ENCODE measurements at places on chromosomes 3 and 15.

DNA sequence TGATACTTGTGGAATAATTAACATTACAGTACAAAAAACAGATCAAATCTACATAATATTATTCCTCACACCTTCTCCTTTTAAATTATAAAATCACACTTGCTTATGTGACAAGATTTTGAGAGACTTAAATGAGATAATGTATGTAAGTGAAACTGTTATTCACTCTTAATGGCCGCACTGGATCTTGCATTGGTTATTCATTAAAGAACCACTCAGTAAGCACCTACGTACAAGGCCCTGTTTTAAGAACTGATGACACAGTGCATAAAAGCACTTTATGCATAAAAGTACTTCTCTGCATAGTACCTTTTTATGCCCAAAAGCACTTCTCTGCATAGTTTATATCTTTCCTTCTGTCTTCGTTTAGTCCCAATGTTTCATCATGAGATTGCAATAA is 172.1 kb downstream of the GOLGA6L6 start:
- no peak for DNase-seq

DNA sequence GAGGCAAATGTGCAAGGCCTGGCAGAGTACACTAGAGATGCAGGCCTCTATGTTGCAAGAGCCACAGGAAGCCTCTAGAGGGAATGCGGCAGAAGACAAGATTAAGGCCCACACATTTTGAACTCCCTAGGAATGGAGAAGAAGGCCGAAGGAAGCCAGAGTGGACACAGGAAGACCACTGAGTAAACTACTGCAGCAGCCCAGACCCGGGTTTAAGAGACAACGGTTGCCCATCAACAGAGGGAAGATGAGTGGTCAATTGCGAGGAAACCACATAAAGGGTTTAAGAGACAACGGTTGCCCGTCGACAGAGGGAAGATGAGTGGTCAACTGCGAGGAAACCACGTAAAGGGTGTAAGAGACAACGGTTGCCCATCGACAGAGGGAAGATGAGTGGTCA is 14.6 kb downstream of the CHSY1 start:
- no peak for DNase-seq

DNA sequence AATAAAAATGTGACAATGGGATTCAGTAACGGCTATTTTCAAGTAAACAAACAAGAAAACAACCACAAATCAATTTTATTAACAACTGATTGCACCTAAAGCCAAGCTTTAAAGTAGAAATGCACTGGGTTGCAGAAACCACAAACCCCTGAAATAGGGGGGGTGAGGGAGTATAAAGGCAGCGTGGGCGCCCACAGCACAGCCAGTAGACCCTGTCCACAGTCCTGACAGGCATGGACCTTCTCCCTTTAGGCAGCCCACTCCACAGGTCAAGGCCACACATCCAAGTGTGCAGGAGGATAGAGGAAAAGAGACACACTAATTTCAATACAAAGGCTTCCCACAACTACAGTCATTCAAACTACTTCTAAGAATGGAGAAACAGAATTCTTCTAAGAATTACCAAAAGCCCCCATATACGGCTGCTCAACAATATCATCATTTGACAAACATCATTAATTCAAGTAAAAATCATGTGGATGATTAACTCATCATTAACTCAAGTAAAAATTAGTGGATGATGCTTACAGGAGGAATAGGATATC is 48.7 kb downstream of the CHSY1 start:
- DNase-seq = no peak

- DNase-seq = no peak
These were observed 12.7 kb upstream of the ACTC1 start for GRCh38 chr15:34808016-34808415.

DNA sequence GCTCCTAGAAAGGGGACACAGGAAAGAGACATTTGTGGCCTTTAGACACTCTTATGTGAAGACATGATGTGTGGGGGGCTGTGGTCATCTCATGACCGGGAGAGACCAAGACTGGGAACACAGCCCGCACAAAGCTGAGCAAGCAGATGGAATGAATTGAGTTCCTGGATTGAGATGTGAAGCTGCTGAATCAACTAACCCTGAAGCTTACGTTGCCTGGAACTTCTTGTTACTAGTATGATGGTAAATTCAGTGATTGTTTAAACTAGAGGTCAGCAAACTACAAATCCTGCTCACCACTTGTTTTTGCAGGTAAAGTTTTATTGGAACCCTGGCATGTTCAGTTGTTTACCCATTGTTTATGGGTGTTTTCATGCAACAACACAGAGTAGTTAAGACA is 83.4 kb upstream of the BHLHE40 start:
- DNase-seq = no peak

- no peak for DNase-seq
These were observed 77.7 kb downstream of the USP13 start for GRCh38 chr3:179730506-179730905.

- no peak for DNase-seq
These were observed 67.2 kb downstream of the CRTC3 start for GRCh38 chr15:90596943-90597342.

DNA sequence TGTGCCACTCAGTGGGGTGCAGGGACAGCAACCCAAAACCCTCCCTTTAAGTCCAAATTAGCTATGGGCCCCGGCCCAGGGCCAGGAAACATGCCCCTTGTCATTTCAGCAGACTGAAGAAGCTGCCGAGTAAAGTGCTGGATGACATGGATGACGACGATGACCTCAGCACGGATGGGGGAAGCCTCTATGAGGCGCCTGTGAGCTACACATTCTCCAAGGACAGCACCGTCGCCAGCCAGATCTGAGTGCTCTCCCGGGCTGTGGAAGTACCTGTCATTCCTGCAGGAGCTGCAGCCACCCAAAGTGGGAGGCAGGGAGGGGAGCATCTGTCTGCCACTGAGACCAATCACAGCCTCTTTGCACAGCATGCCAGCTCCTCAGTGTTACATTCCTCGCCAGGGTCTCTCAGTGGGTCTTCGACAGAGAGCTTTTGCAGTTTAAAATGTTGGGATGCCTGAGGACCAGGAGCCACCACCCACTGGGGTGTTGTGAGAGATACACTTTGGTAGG is 44.4 kb upstream of the MYZAP start:
- DNase-seq = no peak

DNA sequence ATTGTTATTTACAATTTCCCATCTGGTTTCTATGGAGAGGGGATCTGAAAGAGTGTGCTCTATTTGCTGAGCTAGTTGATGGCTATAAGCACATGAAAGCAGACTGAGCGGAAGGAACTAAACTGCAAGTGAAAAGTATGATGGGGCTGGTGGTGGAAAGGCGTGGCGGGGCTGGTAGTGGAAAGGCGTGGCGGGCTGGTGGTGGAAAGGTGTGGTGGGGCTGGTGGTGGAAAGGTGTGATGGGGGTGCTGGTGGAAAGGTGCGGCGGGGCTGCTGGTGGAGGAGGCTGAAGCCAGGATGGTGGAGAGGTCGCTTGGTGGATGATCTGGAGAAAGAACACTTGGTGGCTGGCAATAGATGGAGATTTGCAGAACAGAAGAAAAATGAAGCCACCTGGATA is 136.7 kb downstream of the FMN1 start:
- no peak for DNase-seq

DNA sequence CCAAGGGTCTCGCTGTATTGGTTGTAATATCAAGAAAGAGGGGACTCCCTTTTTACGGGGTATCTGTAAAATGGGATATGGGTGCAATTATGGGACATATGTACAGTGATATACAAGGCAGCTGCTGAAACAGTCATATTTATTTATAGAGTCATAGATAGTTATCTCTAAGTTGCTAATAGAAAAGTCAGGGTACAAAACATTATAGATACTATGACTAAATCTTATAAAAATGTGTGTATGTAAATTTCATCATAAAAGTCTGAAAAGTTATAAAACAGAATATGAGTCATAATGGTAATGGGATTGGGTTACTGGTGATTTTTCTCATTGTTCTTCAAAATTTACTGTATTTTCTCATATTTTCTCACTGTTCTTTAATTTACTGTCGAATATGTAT is 344.9 kb upstream of the SLCO3A1 start:
- DNase-seq = no peak

DNA sequence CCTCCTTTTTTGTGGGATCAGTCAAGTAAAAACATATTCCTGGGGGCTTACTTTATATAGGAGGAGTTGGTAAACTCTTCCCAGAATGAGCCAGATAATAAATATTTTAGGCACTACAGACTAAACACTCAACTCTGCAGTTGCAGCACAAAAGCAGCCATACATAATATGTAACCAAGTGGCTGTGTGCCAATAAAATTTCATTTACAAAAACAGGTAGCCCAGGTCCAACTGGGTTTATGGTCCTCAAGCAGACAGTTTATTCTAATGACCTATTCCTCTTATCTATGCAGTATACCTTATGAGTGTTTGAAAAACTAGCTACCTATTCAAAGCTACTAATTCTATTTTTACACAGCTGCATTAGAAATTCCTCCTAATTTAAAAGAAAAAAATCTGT is 61.8 kb downstream of the FAIM start:
- no peak for DNase-seq

DNA sequence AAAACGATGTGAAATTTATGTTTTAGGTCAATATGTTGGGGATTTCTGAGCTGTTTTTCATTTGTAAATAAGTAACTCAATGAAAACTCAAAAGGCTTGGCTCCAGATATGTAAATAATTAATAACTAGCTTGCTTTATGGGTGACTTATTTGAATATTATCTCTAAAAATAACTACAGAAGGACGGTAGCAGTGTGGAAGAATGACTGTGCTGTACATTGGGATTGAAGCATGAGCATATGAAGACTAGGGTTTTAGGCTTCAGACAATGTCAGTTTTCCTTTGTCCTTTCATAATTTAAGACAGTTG is 343.9 kb downstream of the GRM7 start:
- no peak for DNase-seq

DNA sequence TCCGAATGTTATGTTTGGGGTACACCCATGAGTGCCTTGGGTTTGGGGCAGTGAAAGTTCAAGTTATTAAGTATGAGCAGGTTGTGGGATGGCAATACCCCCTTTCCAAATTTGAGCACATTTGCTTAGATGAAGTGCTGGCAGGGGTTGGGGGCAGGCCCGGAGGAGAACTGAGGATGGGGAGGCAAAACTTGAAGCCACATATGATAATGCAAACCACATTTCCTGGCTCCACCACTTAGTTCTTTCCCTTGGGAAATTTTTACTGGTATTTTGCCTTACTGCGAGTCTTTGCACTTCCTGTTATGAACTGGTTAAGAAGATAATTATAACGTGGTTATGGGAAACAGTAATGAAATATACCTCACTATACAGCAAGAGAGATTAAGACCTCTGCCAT is 336.0 kb upstream of the ONECUT1 start:
- no peak for DNase-seq

DNA sequence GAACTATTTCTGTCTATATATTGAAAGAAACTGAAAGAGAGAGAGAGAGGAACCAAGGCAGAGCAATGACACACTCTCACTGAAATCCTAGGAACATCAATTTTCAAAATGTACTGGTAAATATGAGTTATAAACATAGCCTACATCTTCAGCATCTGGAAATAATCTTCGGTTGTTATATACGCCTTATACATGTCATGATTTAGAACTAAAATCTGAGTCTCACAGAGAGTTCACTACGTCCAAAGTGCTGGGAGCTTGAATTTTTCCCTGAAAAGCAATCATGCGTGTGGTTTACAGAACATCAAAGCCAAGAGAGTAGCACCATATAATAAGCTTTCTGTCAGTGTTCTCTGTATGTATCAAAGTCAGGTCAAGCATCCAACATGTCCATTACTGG is 420.0 kb upstream of the CBLB start:
- DNase-seq = no peak

- no peak for DNase-seq
These were observed 65.6 kb downstream of the SLCO3A1 start for GRCh38 chr15:91919014-91919534.

- no peak for DNase-seq
These were observed 160.8 kb downstream of the FBLN2 start for GRCh38 chr3:13709706-13710105.

DNA sequence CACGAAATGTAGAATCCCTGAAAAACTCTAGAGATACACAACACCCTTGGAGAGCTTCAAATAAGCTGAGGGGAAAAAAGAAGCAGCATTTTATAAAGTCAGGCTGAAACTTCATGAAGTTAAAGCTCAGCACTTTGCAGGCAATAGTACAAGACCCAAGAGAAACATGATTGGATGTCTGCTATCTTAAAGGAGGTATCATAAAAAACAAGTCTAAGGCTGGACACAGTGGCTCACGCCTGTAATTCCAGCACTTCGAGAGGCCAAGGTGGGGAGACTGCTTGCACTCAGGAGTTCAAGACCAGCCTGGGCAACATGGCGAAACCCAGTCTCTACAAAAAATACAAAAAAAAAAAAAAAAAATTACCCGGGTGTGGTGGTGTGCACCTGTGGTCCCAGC is 42.9 kb downstream of the NPTN start:
- no peak for DNase-seq

DNA sequence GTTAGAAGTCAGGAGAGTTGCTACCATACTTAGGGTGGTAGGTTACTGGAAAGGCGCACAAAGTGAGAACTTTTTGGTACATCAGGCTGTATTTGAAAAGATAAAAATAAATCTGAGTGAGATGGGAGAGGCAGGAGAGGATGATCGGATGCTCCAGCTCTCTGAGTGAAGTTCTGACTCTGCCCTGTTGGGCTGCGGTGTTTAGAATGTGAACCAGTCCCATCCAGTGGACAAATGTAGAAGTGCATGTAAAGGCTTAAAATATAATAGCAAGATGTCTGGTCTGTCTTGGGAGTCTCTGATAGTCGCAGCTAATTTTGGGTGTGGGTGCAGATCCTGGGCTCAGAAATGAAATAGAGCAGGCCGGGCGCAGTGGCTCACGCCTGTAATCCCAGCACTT is 30.4 kb downstream of the ACKR2 start:
- no peak for DNase-seq

- no peak for DNase-seq
These were observed 1.3 kb upstream of the TWF2 start for GRCh38 chr3:52240059-52240885.

DNA sequence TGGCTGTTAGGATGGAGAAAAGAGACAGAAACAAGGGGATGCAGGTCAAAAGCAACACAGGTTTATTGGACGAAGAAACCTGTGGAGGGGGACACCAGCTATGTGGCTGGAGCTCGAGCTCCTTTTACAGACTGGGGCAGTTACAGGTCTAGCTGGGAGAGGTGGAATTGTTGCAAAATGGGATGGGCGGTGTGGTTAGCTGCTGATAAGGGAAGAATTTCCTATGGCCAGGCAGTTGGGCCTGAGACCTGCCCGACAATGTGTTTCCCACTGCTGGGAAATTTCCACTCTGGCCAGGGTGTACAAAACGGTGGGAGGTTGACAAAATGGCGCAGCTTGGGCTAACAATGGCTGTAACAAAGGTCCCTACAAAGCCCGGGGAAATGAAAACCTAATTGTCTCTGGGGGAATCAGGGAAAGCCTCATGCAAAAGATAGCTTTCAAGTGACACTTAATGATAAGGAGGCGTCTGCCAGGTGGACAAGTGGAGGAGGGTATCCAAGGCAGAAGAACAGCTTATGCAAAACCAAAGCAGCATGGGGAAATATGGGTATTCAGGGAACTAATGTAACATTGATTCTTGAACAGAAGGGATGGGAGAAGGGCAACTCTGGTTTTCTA is 137.4 kb upstream of the SGO1 start:
- DNase-seq = no peak
